ENCODE measurements at places on chromosomes 5 and 9.
A peak's percentile ranks its signal among the peaks of the same experiment; 100 is the strongest.

- no peak for DNase-seq
Measured at GRCh38 chr9:129224618-129225489, 46.8 kb upstream of the IER5L start.

- DNase-seq, result no peak
Measured at GRCh38 chr9:135502873-135503321, 2.4 kb downstream of the MRPS2 start.

- no peak for DNase-seq
Measured at GRCh38 chr5:109908366-109908765, 218.6 kb downstream of the MAN2A1 start.

- DNase-seq, result no peak
Measured at GRCh38 chr5:17233488-17233887, 16.1 kb downstream of the BASP1 start.

DNA sequence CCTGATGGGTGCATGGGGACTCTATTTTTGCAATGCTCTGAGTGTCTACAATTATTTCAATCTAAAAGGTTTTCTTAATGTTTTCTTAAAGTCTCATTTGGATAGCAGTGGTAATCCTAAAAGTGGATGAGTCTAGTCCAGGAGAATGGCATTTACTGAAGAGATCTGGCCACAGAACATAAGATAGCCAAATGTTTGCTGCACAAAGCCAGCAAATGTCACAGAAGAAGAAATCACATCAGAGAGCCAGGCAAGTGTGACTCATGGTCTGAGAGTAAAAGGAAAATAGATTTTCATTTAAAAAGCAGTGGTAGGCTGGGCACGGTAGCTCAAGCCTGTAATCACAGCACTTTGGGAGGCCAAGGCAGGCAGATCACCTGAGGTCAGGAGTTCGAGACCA is 352.7 kb upstream of the GRAMD2B start:
- no peak for DNase-seq

DNA sequence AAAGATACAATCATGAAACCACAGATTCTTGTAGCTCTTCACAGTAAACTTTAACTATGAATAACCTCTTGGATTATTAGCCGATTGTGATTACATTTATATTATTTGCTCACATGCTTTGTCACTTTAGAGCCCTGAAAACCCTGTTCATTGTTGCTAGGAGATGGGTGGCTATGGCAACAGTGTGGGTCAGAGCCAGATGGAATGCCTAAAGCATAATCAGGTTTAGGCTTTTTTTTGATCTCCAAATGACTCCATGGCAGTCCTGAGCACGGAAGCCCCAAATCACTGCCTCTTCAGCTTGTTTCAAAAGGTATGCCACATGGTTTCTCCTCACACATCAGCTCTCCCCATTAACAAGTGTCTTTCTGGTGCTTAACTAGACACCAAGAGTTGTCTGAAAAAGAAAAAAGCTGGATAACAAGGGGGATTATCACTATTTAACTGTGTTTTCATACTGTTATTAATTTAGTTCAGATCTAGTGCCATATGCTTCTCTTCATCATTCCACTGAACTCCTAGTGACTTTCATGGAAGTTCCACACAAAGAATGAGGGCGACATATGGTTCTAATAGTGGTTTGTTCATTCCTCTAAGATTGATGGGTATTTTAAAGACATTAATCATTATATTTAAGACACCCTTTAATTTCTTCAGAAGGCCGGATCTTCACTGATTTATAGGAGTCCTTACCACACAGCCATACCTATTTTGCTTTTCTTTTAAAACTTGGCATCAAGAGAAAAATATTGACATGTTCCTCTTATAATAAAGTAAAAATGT is 88.8 kb upstream of the PAM start:
- DNase-seq, result no peak

DNA sequence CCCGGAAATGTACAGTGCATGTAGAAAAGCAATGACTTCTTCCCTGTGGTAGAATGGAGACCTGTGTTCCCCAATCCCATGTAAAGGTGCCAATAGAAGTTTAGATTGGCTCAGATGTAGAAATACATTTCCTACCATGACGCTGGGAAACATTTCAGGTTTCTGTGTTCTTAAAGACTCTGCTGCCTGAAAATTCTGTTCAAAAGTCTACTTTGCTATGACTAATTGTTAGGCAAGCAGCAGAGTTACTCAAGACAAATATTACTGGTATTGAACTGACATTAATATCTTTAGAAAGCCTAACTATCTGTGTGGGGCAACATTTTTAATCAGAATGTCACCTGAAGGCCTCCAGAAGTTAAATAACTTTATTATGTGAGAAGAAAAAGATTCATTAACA is 75.5 kb upstream of the ELL2 start:
- DNase-seq, result no peak

- no peak for DNase-seq
Measured at GRCh38 chr9:96417661-96418082, 498 bp downstream of the ZNF367 start.

- DNase-seq, result no peak
Measured at GRCh38 chr5:71839096-71839884, 120.2 kb downstream of the CARTPT start.

GRCh38 chr5:178307267-178308045 is 74.9 kb upstream of the PHYKPL start:
- DNase-seq, result no peak

GRCh38 chr5:63919763-63920478 is 42.3 kb downstream of the HTR1A start:
- no peak for DNase-seq

DNA sequence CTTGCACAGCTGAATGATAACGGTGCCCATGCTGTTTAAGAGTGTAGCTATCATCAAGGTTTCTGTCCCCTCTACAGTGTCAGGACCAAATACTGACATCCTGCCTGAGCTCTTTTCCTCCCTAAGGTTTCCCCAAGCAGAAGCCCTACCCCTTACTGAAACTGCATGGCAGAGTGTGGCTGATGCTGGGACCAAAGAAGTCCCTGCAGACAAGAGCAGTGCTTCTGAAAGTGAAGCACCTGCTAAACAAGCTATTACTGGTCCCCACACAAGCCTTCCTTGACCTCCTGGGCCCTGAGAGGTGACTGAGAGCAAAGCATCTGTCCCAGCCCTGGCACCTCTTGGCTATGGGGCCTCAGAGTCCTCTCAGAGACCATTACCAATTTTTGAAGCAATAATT is 56.1 kb downstream of the CFAP90 start:
- DNase-seq, result no peak

- no peak for DNase-seq
Measured at GRCh38 chr9:74497748-74498620, 849 bp downstream of the RORB start.

GRCh38 chr5:148179234-148179824 is 11.0 kb downstream of the SPINK14 start:
- peak; percentile 80 for DNase-seq

GRCh38 chr9:115694014-115694413 is 459.6 kb upstream of the PAPPA start:
- DNase-seq, result no peak

DNA sequence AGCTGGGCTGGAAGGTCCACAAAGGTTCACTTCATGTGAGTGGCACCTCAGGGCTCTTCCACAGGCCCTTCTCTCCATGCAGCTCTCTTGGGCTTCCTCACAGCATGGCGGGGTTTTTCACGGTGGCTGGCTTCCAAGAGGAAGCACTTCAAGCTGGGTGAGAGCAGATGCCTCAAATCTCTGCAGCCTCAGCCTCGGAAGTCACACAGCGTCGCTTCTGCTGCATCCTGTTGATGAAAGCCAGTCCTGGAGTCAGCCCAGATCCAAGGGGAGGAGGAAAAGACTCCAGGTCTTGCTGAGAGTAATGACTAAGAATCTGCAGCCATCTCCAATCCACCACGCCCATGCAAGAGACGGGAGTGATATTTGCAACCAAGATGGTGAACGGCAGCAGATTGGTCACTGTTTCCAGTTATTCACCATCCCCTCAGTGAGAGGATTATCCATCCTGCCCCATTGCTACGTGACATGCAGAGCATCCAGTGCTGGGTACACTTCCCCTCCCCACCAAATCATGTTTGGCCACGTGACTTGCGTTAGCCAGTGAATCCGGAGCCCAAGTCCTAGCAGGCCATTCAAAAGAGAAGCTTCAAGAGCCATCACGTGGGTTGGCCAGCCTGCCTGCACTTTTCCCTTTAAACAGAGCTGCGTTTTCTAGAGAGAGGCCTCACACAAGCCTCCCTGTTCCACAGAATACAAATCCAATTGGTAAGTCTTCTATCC is 173.9 kb downstream of the C9orf50 start:
- no peak for DNase-seq

DNA sequence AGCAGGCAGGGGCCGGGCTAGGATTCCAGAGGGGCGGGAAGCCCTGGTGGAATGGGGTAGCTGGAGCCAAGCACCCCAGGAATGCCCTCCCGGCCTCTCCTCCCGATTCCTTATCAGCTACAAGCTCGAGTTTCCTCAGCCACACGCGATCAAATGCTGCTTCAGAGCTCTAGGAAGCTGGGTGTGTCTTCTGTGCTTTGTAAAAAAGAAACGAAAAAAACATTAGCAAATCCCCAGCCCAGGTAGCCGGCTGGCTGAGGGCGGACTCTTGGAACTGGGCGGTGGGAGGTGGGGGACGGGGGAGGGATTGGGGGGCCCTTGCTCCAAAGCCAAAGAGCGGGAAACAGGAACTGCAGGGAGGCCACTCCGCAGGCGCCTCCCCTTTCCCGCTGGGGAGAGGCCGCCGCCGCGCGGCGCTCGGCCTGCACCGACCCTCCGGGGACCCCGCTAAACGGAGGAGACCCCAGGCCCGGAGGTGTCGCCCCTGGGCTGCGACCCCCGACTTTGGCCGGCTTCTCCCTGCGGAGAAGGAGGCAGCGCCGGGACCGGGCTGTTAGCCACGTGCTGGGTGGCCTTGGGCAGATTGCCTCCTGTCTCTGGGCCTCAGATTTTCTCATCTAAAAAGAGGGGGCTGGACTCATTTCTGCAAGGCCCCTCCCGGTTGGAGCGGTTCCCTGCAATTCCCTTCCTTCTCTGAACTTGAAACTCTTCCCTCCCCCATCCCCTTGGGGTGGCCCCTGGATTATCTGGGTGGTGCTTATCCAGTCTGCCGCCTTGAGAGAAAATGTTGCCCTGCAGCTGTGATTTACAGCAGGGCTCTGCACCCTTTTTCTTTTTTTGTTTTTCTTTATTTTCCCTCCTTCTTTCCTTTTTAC is 40.9 kb upstream of the FABP6 start:
- peak; percentile 19 for DNase-seq

GRCh38 chr5:74629326-74629725 is 11.2 kb downstream of the ENC1 start:
- no peak for DNase-seq

GRCh38 chr9:68872026-68872501 is 141.8 kb downstream of the PRKACG start:
- DNase-seq, result no peak

- DNase-seq, result no peak
Measured at GRCh38 chr9:26656003-26656870, 236.4 kb downstream of the CAAP1 start.

DNA sequence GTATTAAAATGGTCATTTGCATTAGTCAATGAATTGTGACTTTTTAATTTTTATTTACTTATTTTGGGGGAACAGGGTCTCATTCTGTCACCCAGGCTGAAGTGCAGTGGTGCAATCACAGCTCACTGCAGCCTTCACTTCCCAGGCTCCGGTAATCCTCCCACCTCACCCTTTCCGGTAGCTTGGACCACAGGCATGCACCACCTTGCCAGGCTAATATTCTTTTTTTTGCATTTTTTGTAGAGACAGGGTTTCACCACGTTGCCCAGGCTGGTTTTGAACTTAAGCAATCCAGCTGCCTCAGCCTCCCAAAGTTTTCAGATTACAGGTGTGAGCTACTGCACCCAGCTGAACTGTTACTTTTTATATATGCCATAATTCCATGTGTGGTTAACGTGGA is 143.4 kb downstream of the FBXL17 start:
- no peak for DNase-seq

DNA sequence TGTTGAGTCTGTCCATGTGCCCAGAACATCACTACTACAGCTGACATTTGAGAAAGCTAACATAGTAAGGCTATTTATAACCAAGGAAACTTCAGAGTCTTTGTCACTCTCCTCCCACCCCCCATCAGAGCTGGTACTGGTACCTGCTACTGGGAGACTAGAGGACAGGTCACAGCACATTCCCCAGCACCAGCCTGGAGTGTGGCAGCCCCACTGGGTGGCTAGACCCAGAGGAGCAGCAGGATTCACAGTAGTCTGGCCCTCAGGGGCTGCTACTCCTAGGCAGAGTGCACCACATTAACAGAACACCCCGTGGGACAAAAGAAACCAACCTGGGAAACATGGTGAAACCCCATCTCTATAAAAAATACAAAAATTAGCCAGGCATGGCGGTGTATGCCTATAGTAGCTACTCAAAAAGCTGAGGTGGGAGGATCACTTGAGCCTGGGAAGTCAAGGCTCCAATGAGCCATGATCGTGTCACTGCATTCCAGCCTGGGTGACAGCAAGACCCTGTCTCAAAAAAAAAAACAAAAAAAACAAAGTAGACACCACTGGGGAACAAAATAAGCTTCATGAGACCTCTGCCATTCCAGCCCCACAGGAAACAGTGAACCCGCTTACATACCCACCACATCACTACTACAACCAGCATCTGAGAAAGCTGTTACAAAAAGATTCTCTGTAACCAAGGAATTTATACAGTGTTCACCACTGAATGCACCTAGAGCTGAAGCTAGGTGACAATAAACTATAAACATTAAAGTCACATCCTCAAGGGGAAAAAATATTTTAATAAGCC is 26.3 kb upstream of the PTGER4 start:
- no peak for DNase-seq

DNA sequence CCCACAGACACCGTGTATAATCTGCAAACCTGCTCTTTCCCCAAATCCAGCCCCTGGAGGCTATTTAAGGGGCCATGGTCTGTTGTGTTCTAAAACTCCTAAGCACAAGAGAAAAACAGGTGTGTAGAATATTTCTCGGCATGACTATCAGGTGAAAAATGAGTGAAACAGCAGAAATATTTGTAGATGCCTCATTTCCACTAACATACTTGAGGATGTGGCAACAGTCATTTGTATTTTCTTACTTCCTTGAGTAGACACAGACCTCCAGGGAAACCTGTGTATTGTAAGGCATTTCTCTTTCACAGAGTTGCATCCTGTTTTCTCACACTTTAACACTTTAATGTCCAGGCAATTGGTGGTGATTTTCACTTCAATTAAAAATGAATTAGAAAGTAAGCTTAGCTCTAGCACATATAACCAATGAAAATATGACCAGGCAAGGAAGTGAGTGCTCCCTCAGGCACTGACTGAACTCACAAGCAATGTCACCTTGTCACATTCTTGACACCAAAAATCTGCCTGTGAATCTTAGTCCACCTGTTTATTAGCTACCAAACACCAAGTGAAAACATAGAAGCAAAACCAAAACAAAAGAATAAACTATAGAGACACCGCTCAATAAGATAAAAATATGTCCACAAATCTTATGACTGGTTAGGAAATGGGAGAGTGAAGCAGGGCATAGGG is 64.4 kb downstream of the DIRAS2 start:
- no peak for DNase-seq

GRCh38 chr9:124297551-124297901 is 39.8 kb downstream of the NEK6 start:
- no peak for DNase-seq

DNA sequence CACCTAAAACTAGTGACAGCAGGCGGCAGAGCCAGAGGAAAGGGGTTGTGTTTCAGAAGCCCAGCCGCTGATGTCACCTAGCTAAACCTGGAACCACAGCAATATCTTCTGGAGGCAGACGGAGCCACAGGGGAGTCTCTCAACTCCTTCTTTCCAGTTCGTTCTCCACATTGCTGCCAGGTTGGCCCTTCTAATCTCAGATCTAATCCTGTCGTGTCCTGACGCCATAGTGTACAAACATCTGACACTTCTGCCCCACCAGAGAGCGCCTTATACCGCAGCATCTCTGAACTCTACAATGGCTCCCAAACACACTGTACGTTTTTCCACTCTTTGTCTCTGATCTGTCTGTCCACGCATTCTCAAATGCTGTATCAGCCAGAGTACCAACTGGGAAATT is 240.0 kb downstream of the SMARCA2 start:
- no peak for DNase-seq

All from inflammatory macrophage (primary cell).